Mammary epithelial cell (primary cell): ENCODE measurements at places on chromosomes 2 and 18.

DNA sequence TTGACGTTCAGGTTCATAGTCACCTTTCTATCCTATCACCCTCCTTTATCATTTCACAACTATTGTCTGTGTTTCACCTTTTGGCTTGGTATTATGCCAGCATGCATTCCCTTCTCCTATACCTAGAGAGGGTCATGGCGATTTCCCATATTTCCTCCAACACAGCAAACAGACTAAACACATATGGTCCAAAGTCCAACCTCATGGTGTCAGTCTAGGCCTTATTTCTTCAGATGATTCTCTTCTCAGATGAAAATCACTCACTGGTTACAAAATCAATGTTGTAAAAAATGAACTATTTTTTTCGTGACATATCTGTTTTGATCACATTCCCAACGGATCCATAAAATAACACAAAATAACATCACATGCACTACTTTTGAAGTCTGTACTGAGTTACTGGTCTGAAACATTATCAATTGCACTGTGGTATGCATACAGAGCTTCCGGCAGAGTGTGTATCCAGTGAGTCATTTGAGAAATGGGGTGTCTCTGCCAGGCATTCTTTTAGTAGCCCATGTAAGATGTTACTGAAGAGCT lies 204.8 kb upstream of the GALNT5 start:
- DNase-seq = peak; percentile 57

DNA sequence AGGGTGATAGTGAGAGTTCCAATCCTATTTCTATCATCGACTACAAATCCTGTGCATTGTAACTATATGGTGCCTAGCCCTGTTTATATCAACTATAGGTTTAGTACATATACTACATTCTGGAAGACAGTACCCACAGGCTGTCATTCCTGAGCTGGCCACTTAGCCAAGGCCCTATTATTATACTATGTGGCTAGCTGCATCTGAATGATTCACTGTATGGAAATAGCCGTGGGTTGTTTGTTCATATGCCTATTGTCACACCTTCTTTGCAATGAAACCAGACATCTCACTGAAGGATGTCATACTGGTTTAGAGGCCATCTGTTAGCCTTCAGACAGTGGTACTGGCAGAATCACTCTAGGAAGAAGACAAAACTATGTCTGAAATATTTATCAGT lies 62.3 kb upstream of the FSIP2 start:
- peak; percentile 43 for DNase-seq

DNA sequence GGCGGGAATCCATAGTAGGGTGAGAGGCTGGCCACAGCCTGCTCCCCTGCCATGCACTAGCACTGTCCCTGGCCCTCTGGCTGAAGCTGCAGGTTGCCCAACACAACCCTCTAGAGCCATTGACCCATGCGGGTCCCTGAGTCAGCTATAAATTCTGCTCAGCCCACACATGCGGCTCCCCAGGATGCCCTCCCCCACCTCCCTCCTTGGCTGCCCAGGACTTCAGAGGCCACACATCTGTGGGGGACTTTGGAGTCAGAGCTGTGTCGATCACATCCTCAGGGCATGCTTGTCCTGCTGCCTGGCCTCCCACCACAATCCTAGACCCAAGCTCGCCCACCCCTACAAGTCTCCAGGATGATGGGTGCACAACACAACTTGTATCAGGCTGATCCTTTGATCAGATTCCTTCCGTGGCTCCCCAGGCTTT lies 97.0 kb downstream of the TFCP2L1 start:
- DNase-seq = no peak

- DNase-seq = peak; percentile 38
Measured at GRCh38 chr2:203446071-203446481, 89.0 kb downstream of the RAPH1 start.

DNA sequence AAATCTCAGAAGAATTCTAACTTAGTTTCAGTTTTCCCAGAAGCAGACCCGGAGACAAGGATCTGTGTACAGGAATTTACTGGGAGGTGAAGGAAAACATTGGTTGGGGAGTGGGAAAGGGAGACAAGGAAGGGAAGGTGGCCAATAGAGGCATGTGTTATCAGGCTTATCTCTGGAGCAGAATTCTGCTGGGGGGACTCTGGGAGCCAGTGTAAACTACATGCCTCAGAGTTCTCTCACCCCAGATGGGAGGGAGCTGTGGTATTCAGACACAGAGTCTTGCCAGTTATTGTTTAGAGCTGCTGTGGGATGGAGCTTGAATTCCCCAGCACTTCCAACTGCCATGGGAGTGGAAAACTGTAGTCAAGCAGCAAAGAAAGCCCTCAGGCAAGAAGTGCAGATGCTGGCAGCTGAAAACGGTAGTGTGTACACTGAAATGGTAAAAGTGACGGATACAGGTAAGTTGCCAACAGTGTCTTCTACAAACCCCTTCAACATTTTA lies 19.0 kb downstream of the DNPEP start:
- peak; percentile 60 for DNase-seq

- DNase-seq = no peak
Measured at GRCh38 chr2:109376115-109376514, 237.7 kb downstream of the SEPTIN10 start.

- DNase-seq = no peak
Measured at GRCh38 chr18:73261243-73261642, 393.5 kb upstream of the NETO1 start.

GRCh38 chr18:45100321-45101105 lies 419.8 kb downstream of the SETBP1 start:
- no peak for DNase-seq

GRCh38 chr18:45284174-45284573 lies 331.1 kb upstream of the SLC14A2 start:
- DNase-seq = no peak

- peak; percentile 70 for DNase-seq
Measured at GRCh38 chr2:188693111-188693510, 281.1 kb upstream of the COL3A1 start.

GRCh38 chr2:176885001-176885643 lies 327.5 kb upstream of the HNRNPA3 start:
- DNase-seq = no peak

DNA sequence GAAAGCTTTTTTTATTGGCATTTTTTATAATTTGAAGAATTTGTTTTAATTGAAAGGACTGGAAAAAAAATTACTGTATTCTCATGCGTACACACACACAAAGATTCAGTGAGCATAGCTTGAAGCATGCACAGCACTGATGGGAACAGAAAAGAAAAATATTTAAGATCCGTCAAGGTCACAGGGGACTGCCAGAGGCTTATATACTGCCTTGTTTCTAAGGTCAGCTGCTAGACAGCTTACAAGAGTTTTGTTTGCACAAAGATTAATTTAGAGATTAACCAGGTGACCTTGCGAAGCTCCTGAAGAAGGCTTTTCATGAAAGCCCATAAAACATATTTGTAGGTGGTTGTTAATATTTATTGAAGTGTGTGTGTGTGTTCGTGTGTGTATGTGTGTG lies 396.3 kb downstream of the TRIB2 start:
- no peak for DNase-seq

DNA sequence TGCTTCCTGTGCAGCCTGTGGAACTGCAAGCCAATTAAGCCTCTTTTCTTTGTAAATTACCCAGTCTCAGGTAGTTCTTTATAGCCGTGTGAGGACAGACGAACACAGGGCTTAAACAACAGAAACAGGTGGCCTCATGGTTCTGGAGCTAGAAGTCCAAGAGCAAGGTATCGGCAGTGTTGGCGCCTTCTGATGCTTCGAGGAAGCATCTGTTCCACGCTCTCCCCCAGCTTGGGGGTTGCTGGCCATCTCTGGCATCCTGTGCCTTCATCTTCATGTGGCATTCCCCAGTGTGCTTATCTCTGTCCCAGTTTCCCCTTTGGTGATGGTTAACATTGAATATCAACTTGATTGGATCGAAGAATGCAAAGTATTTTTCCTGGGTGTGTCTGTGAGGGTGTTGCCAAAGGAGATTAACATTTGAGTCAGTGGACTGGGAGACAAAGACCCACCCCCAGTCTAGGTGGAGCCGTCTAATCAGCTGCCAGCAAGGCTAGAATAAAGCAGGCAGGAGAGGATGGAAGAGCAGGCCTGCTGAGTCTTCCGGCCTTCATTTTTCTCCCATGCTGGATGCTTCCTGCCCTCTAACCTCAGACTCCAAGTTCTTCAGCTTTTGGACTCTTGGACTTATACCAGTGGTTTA lies 287.6 kb downstream of the PHLPP1 start:
- no peak for DNase-seq

GRCh38 chr2:128726911-128727310 lies 408.2 kb upstream of the HS6ST1 start:
- no peak for DNase-seq

DNA sequence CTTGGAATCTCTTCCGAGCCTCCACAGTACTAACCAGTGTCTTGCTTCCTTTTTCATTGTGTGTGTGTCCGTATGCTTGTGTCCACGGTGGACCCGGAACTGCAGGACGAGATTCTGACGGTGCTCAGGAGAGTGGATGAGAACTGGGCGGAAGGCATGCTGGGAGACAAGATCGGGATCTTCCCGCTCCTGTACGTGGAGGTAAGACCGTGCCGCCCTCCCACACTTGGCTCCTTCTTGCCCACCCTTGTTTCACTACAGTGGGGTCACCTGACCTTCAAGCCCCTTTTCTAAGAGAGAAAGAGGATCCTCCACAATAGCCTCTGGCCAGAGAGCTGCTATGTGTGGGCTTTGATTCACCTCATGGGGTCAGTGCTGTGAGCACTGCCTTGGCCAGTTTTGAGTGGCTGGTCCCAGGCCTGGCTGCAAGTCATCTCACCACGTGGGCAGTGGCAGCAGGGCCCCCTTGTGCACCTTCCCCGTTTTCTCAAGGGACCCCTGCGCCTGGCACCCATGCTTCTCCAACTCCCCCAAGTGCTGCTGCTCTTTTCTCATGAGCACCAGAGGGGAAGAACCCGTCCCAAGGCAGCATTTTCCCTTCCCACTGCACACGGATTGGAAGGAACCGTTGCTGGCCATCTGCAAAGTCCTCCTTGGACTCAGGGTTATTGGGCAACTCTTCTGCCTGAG lies 242.1 kb downstream of the SEPTIN10 start:
- no peak for DNase-seq

DNA sequence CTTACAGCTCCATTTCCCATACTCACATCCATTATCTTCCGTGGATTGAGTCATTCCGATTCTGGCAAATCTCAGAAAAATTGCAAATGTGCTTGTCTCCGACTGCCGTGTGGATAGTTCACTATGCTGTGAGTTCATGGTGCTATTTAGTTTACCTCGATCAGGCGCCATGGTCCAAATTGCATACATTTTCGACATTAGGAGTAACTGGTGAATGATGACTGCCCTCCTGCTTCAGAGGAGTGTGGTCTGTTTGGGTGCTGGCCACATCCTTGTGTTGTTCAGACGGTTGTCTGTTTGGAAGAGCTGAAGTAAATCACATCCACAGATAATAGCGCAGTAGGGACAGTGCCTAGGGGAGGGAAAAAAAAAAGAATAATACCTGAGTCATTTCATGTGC lies 439.5 kb downstream of the ZNF516 start:
- no peak for DNase-seq

DNA sequence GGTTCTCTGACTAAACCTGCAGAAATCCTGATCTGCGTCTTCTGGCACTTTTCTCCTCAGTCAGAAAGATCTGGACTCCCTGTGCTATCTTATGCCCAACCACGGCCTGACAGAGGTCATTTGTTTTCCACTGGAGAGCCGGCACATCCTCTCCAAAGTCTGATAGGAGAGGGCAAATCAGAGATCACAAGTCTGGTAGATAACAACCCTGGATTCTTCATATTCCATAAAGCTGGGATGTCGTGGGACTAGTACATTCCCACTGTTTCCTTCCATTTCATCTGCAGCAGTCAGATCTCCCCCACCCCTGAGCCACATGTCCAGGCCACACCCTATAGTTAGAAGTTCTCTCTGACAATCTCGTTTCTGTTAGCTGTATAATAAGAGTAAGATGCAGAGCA lies 157.0 kb downstream of the MGAT5 start:
- no peak for DNase-seq

- no peak for DNase-seq
Measured at GRCh38 chr2:28168376-28168775, 224.3 kb upstream of the FOSL2 start.

GRCh38 chr2:224957540-224958461 lies 84.5 kb downstream of the DOCK10 start:
- no peak for DNase-seq

- peak; percentile 7 for DNase-seq
Measured at GRCh38 chr2:169275696-169276444, 86.5 kb downstream of the LRP2 start.

- no peak for DNase-seq
Measured at GRCh38 chr18:42925036-42925435, 190.4 kb downstream of the RIT2 start.
